Retina (tissue), 1 donor: ENCODE measurements at places on chromosomes 12 and 14.
A peak's percentile ranks its signal among the peaks of the same experiment; 100 is the strongest.

GRCh38 chr12:119423285-119423684, 88.8 kb downstream of the CCDC60 start:
- no peak for DNase-seq

DNA sequence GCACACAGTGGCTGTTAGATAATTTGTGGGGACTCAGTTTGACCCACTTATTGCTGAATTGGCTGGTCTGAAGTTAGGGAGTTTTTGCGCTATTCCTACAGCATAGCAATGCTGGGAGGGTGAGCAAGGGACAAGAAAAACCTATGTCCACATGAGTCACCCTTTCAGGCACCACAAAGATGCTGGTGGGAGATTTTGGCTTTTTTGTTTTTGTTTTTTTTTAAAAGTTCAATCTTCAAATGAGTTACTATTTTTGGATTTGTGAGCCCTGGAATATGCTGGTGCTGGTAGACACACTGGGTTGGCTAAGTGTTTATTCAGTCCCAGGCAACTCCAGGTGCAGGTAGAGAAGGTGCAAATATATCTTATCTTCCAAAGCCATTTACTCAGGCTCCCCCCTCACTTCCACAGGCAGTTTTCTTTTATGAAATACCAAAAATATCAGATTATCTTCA, 143.4 kb downstream of the BTG1 start:
- no peak for DNase-seq

- DNase-seq = no peak
These were observed 390.3 kb downstream of the TMTC2 start for GRCh38 chr12:83077041-83077440.

- no peak for DNase-seq
These were observed 87.3 kb upstream of the RMST start for GRCh38 chr12:97375310-97375709.

DNA sequence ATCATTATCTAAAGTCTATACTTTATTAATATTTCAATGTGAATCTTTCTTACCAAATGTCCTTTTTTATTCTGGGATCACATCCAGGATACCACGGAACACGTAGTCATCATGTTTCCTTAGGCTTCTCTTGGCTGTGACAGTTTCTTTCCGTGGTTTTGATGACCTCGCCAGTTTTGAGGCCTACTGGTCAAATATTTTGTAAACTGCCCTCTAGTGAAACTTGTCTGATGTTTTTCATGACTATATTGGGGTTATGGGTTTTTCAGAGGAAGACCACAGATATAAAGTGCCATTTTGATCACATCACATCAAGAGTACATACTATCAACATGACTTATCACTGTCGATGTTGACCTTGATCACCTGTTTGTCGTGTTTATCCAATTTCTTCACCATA, 14.1 kb upstream of the SERPINA6 start:
- DNase-seq = no peak

GRCh38 chr12:29023436-29024076, 125.5 kb upstream of the FAR2 start:
- DNase-seq = no peak

DNA sequence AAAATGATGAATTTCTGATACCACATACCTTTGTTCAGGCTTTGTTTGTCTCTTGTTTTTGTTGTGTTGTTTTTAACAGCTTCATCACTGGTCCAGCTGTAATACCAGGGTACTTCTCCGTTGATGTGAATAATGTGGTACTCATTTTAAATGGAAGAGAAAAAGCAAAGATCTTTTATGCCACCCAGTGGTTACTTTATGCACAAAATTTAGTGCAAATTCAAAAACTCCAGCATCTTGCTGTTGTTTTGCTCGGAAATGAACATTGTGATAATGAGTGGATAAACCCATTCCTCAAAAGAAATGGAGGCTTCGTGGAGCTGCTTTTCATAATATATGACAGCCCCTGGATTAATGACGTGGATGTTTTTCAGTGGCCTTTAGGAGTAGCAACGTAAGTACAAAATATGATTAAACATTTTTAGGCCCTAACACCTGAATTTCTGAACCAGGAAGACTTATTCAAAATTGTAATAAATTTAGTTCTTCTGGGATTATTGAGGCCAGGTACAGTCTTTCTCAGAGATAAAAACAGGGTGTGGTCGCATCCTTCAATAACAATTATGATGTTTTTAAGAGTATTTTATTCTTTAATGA, 22.4 kb downstream of the RXYLT1 start:
- peak; percentile 36 for DNase-seq

DNA sequence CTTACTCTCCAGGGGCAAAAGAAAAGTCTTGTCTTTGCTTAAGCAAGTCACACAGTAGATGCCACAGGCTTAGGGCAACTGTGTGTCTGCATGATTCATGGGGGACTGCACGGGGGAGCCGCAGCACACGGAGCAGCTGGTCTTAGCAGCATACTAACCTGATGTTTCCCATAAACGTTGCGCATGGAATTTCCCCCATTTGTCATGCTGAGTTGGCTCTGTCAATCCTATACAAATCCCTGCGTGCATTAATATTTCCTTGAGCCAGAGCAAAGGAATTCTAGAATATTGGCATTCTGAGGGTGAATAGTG, 71.2 kb downstream of the SAMD4A start:
- DNase-seq = no peak

DNA sequence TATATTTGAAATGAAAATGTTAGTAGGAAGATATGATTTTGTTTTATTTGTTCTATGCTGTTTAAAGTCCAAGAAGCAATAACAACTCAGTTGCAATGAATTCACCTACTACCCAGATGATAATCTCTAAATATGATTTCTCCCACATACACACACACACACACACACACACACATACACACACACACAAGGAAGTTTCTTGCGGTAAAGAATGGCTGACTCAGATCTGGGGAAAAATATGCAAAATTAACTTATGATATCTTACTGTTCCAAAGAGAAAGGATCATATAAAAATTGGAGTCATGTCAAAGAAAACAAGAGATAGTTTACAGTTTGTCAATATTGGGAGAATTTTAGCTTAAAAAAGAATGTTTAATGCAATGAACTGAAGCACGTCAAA, 456.7 kb downstream of the SLC16A7 start:
- DNase-seq = no peak

DNA sequence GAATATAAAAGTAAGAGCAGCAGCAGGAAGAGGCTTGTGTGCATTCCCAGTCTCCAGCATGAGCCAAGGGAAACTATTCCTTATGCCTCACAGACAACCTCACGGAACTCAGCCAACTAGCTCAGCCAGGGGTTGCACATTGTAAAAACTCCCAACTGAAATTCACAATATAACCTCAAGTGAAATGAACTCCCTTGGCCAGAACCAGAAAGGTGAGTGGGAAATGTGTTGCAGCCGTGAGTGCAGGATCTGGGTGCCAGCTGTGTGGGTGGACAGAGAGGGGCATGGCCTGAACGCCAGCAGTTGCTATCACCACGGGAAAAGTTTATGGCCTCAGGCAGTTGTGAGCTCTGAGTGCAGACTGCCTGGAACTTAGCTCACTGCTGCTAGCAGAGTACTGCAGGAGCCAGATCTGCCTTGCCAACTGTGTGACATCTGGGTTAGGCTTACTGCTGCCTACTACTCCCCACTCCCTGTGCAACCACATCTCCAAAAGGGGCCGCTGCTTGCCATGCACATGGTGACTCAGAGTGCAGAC, 2.3 kb upstream of the CLEC1A start:
- DNase-seq = peak; percentile 5

DNA sequence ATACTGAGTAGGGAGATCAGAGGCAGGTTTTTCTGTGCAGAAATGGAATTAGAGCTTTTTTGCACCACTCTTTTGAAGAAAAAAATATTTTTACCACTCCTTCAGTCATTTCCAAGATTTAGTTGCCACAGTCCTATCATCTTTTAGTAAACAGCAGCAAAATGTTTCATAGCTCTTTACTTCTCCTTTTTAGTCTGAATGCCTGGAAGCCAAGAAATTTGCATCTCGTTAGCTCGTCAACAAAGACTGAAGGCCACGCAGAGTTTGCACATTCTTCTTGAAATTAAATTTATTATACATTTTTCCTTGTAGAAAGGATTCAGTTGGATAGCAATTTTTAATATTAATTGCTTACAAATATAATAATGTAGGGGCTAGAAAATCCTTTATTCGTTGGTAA, 544.5 kb upstream of the ATP2B1 start:
- DNase-seq = no peak

DNA sequence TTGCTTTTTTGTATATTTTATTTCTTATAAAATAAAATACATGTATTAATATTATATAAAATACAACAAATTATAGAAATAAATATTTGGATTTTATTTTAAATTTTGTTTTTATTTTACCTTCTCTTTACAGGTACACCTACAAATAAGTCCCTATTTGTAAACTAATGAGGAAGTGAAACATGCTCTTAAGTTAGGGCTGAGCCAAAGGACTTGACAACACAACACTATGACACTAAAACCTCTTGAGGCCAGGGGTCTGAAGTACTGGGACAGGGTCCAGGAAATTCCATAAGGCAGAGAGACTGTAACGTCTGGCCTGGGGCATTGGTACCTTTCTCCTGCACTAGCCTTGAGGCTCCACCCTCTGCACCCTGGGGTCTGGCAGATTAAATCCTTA, 293.2 kb downstream of the FOXN3 start:
- DNase-seq = no peak

DNA sequence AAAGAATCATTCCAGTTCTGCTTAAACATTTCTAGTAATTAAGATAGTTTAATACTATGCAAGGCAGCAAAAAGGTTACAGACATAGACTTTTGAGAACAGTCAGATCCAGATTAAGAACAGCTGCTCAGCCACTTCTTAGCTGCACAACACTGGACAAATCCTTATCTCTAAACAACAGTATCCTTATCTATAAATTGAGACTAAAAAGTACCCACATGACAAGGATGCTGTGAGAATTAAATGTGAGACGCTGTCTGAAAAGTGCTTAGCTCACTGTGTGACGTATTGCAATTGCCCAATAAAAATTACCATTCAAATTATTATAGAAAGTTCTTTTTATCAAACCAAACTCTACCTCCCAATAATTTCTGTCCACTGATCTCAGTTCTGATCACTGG, 35.5 kb downstream of the BORCS5 start:
- no peak for DNase-seq

- no peak for DNase-seq
These were observed 124.1 kb downstream of the SSPN start for GRCh38 chr12:26319511-26319910.

GRCh38 chr14:32509632-32510187, 180.6 kb downstream of the AKAP6 start:
- DNase-seq = no peak

GRCh38 chr12:44889162-44889561, 13.0 kb upstream of the NELL2 start:
- no peak for DNase-seq

DNA sequence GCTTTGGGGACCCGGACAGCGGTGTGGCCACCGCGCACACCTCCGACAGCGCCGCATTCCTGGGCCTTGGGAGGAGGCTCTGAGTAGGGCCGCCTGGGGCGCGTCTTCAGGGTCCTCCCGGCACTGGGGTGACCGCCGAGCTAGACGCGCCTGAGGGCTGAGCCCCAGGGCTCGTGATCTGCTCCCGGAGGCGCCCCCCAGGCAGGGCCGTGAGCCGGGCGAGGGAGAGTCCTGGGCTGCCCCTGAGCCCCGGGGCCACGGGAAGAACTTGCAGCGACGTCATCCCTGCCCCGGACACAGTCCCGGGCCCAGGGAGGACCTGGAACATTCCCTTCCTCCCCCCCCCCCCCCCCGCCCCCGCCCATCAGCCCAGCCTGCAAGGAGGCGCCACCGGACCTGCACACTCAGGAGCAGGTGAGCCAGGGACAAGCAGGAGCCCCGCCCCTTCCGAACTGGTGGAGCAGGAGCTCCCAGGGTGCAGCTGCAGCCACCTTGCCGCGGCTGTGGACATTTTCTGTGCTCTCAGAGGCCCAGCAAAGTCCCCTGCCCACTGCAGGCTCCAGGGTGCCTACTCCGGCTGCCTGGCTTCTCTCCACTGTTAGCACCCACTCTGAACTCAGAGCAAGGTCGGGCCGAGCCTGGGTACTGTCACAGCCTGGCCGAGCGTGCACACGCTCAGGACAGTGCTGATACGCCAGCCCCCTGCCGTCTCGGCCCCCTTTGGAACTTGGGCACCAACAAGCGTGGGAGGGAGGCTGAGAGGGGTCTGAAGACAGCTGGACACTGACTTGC, 50.7 kb downstream of the A2M start:
- peak; percentile 31 for DNase-seq

GRCh38 chr14:76282581-76282980, 93.4 kb upstream of the ESRRB start:
- DNase-seq = no peak

- peak; percentile 26 for DNase-seq
These were observed 98.8 kb downstream of the AKAP6 start for GRCh38 chr14:32427726-32428528.

- no peak for DNase-seq
These were observed 286.2 kb upstream of the MDGA2 start for GRCh38 chr14:47961634-47962033.

DNA sequence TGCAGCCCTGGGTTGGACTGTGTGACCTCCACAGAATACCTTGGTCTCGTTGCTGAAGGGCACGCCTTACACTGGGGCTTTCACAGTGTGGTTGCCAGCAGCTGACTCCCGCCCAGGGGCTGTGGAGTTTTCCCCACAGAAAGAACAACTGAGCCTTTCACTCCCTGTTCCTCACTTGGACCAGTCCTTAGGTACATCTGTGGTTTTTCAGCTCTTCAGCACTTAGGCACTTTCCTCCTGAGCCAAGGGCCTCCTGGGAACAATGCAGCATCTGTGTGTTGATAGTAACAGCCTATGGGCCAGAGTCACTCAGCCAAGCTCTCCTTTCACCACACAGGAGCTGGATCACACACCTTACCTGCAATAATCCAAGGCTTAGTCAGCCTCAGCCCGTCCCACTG, 25.0 kb downstream of the ERP27 start:
- peak; percentile 32 for DNase-seq

GRCh38 chr14:92998946-92999345, 76.0 kb downstream of the CHGA start:
- DNase-seq = no peak

DNA sequence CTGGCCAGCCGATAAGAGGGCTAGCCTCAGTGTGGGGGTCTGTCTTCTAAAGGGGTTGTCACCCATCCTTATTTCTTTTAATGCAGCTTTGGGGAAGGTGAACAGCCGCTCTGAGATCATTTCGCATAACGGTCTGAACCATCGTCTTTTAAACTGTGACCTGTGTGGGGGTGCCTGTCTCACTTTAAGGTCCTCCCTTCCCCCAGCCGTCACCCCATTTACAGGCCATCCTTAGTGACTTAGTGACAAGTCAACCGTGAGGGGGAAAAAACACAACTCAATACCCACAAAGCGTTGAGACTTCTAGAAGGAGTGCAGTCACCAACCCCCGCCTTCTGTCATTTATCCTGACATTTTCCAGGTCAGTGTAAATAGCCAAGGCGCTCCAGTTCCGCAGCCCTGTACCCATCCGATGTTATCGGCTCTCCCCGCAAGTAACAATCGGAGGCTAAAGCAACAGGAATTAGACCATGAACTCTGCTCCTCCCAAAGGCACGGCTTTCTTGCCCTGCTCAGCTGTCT, 505 bp upstream of the DENND5B start:
- DNase-seq = peak; percentile 89

- DNase-seq = no peak
These were observed 617.2 kb downstream of the MED13L start for GRCh38 chr12:115660211-115660805.
